ENCODE measurements at places on chromosomes 12 and 14.

- DNase-seq, result no peak
Measured at GRCh38 chr14:92937051-92937937, 14.3 kb downstream of the CHGA start.

- peak; percentile 35 for DNase-seq
Measured at GRCh38 chr14:71739273-71739990, 192.8 kb upstream of the RGS6 start.

- DNase-seq, result no peak
Measured at GRCh38 chr12:46843811-46844210, 18.0 kb upstream of the SLC38A4 start.

DNA sequence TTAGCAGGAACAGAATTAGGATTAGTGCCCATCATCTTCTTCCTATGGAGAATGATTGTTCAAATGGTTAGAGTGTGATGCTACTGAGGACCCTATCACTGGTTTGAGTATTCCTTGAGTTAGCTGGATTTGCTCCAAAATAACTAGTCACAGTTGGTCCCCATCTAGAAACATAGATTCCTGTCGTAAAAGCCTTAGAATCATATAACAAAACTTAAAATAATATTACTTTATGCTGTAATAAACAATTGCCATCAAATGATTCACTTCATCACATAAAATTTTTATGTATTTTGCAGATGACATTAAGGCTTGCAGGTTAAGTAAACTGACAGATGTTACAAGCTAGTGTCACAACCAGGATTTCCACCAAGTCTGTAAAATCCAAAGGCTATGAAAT is 209.8 kb downstream of the CCER1 start:
- no peak for DNase-seq

DNA sequence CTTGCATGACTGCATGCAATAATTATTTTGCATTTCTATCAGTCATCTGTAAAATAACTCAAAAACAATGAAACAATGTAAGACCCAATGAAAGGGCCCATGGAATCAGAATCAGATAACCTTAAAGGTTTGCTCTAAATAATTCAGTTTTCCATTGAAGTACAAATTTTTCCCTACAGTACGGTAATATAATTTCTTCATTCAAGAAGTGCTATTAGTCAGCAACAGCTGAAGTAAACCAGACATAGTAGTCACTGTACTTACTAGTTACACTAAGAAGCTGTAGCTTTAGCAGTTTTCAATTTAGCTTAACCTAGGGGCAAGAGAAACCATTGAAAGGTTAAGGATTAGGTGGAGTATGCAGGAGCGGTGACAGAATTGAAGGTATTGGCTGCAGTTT is 43.5 kb downstream of the BCAT1 start:
- DNase-seq, result no peak

GRCh38 chr12:15688838-15689625 is 100.2 kb downstream of the EPS8 start:
- DNase-seq, result no peak

DNA sequence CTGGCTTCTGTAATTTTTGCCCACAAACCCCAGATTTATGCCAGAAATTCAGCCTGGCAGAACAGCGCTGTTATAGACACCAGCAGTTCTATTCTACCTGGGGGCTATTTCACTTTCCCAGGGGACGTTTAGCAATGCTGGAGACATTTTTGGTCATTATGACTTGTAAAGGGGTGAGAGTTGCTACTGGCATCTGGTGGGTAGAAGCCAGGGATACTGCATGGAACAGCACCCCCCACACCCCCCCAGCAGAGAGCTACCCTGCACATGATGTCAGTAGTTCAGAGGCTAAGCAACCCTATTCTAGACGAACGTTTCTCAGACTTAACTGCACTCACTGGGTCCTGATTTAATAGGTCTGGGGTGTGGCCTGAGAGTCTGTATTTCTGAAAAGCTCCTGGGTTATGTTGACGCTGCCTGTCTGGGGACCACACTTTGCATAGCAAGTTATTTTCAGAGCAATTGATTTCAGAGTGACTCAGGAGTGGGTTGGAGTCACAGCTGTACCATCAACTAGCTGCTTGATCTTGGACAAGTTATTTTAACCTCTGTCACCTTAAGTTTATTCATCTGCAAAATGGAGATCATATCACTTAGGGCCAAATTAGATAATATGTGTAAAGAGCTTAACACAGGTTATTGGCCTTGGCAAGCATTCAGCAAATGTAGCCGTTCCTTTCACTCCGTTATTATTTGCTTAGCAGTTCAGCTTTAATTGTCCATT is 48.5 kb downstream of the CHST11 start:
- no peak for DNase-seq

GRCh38 chr12:26689281-26689841 is 143.6 kb downstream of the ITPR2 start:
- no peak for DNase-seq

DNA sequence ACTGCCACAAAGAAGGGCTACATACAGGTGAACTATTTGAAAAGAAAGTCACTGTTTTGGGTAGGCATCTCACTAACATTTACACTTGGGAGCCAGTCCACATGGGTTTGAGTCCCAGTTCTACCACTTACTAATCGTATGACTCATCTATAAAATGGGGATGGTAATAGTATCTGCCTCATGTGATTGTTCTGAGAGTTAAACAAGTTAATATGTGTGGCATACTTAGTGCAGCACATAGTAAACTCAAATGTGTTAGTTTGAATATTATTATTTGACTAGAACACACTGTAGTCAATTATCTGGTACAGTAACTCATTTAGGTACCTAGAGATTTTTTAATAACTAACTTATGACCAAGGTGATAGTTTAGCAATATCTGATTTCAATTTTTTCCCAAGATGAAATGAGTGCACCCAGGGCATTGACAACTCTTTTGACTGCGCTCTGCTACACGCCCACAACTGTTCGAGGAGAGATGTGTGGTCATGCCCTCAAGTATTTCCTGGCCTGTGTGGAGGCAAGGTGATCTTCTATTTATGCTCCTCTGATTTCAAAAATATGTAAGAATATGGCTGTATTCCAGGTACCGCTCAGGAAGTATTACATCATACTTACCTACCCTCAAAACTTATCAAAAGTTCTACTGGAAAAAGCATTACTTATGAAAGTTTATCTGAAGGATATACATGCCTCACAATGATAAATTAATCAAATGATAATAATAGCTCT is 210.6 kb upstream of the EGLN3 start:
- DNase-seq, result no peak

- DNase-seq, result no peak
Measured at GRCh38 chr14:98321841-98322240, 950.2 kb downstream of the BCL11B start.

DNA sequence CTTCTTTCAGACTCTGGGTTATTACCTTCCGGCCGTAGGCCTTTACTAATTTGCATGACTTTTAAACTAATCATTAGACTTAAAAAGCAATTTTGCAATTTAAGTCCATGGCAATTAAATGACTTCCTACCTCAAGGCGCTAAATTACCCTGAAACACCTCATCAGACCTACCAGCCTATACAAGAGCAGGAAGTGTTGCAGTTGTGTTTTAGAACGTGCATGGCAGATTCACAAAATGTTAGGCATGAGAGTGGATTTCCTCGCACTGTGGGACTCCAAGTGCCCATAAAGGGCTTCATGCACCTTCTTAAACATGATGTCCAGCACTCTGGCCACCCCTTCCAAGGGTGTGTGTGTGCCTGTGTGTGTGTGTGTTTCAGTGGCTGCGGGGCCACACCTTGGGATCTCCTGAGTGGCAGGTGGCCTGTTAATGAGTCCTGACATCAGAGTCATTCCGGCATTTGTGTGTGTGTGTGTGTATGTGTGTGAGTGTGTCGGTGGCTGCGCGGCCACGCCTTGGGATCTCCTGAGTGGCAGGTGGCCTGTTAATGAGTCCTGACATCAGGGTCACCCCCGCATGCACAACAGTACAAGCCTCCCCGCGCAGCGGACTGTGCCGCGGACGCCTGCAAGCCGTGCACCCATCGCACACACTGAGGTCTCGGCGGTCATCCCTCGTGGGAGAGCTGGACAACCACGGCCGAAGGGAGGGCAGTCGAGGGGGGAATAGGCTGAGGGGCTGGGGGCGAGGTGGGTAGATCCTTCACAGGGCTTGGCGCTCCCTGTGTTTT is 900 bp downstream of the C2CD5 start:
- no peak for DNase-seq

DNA sequence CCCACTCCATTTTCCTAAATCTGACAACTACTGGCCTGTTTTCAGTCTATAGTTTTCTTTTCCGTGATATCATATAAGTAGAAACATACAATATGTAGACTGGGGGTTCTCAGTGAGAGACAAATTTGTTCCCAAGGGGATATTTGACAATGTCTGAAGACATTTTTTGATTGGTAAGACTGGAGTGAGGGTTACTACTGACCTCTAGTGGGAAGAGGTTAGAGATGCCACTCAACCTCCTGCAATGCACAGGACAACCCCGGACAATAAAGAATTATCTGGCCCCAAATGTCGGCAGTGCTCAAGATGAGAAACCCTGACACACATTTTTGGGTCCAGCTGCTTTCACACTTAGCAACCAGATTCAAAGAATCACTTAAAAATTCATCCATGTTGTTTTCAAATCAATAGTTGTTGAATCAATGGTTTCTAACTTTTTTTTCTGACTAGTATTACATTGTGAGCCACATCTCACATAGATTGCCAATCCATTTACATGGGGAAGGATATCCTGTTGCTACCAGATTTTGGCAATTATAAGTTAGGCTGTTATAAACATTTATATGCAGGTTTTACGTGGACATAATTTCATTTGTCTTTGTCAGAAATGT is 307.1 kb downstream of the RPL10L start:
- no peak for DNase-seq

- DNase-seq, result no peak
Measured at GRCh38 chr12:15525441-15525840, 203.1 kb downstream of the PTPRO start.

Measured in HuH-7.5 (cell line).